Fibroblast of skin of back (primary cell): ENCODE measurements at places on chromosomes 13 and 19.

- DNase-seq: no peak
These were observed 193.1 kb downstream of the KCTD12 start for GRCh38 chr13:76693086-76693485.

- DNase-seq: no peak
These were observed 3.0 kb downstream of the PTOV1 start for GRCh38 chr19:49853852-49854377.

GRCh38 chr13:71659404-71659803 is 207.6 kb downstream of the DACH1 start:
- no peak for DNase-seq

DNA sequence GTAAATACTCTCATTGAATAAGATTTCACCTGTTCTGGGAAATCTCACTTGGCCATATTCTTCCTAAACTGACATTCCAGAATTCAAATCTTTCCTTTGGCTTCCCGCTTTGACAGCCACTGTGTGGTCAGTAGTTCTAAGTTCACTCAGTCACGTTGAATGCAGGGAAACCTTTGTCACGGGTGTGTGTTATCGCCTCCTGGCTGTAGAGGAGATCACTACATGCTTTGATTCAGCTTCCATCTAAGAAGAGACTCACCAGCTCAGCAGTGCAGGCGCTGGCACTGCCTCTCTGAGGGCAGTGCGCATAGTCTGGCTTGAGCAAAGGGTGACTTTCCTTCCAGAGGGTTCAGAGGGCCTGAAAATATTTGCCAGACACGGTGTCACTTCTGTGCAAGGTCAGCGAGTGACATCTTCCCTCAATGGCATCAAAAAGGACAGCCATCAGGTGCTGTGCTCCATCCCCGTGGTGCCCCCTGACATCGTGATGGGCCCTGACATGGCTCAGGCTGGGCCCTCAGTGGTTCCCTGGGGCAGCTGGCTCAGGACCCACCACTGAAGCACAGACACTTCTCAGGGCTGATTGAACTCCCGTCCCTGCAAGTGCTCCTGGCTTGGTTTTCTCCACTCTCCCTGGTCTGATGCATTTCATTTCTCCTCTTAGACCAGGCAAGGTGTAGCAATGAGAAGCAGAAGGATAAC is 635.4 kb upstream of the ARGLU1 start:
- DNase-seq: no peak

DNA sequence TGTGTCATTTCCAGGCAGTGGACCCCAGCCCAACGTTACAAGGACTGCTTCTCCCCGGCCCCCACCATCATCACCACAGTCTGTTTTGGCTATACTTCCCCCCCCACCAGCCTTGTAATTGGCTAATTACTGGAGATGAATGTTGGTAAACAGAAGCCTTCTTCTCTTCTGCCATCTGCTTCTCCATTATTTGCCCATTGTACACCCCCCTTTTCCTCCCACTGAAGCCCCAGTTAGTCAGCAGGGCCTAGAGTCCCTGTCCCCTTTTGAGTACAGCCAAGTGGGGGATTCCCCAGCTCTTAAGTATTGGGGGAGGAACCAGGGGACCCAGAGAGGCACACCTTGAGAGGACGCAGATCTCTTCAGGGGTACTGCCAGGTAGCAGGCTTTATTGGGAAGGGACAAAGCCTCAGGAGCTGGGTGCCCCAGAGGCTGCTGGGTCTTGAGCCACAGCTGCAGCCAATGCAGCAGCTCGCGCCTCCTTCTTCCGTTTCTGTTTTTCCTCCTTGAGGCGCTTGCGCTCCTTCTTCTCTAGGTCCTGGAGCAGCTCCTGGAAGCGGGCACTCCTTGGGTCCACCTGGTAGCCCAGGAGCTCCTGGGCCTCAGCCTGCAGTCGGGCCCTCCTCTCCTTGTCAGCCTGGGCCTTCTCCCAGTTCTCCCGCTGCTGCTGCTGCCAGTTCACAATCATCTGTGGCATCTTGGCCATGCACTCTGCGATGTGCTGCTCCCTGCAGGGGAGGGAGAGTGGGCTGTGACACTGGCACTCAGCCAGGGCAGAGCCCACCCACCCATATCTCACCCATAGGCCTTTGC is 3.0 kb downstream of the GADD45GIP1 start:
- DNase-seq: no peak

DNA sequence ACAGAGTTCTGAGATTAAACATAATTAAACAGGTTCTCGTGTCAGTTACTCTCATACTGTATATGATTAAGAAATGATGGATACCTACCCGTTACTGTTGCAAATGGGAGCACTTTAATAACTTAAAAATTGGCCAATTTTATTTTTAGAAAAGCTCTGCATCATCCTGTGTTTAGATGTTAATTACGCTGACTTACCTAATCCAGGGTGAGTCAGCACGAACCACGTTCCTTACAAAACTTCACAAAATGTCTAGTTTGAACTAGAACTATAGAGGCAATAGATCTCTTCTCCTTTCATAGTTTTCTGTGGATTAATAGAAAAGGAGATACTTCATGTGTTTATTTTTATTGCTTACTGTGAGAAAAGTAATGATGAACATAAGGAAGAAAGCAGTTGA is 363.9 kb downstream of the MYO16 start:
- DNase-seq: peak; percentile 25
